ENCODE measurements at places on chromosomes 7 and 10.
A peak's percentile ranks its signal among the peaks of the same experiment; 100 is the strongest.

DNA sequence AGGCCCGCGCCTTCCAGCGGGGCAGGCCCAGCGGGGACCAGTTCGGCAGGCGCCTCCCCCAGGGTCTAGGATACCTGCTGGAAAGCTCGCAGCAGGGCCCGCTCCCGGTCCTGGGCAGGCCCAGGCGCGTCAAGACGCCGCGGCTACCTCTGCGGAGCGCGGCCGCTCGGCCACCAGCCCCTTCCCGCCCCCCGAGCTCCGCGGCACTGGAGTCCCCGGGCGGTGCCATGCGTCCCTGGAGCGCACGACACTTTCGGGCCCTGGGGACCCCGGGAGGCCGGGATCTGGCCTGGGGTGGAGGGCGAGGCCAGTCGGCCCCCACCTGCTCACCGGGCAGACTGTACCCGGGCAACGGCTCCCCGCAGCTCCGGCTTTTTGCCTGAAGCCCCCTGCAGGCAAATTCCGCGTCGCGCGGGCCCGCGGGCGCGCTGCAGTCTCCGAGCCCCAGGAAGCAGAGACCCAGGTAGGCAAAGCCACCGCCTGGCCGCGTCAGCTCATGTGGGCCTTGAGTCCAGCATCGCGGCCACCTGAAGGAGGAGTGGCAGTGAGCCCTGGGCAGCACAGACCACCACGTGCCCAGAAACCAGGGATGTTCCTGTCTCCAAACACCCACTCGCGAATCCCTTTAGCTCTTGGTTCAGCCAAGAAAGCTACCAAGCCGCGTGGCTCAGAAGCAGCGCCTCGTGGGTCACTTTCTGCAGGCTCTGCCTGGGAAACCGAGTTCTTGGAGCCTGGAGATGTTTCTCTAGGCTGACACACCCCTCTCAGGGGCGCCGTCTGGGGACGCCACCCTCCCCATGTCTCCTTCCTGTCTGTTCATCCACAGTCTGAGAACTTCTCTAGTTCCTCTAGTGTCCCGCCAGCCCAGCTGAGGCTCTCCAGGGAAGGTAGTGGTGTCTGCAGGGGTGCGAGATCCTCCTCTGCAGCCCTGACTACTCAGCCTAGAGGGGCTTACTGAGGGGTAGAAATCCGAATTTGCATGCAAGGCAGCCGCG lies 46.1 kb upstream of the APBB1IP start:
- DNase-seq: no peak

GRCh38 chr7:116502201-116503096 lies 2.9 kb downstream of the CAV2 start:
- DNase-seq: no peak

DNA sequence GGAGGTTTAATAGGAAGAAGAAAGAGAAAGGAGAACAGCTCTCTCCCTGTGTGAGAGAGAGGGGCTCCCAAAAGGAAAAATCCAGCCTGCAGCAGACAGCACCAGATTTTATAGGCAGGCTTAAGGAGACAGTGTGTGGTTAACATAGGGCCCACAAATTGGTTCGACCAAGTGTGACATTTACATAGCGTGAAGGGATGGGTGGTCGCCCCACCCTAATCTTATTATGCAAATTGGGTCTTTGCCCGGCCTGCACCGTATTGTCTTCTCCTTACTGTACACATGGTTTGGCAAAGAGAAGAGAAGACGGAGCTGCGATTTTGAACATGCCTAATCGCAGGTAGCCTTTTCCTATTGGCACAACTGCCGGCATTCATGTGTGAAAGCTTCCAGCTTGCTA lies 756.3 kb downstream of the NXPH1 start:
- no peak for DNase-seq

DNA sequence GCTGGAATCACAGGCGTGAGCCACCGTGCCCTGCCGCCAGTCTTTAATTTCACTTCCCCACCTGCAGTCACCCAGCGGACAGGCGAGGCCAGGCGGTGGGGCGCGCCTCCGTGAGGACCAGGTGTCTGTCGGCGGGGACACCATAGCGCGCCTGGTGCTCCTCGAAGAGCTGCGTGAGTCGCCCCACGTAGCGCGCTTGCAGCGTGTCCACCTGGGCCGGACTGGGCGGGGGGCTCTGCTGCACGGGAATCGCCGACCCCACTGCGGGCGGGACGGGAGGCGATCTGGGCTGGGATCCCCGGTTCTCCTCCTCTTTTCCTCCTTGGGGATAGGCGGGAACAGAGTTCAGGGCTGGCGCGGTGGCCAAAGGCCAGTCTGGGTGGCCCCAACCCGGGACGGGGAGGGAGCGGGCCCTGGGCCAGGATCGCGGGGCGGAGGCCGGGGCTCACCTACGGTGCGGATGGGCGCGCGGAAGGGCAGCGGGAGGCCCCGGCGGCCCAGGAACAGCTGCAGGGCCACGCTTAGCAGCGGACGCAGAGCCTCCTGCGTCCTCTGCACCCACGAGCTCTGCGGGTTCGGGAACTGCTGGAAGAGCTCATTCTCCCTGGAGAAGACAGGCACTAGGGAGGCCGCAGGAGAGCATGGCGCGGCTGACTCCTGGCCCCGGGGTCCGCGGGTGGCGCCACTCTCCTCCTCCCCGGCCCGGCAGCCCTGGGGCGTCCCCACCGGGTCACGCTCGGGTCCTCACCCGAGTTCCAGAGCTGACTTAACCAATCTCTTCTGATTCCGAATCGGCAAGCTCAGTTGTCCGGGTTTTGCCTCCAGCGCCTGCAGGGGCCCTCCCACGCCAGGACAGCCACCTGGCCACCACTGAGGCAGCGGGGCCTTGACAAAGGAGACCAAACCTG lies 1.1 kb upstream of the MOGAT3 start:
- DNase-seq: no peak

DNA sequence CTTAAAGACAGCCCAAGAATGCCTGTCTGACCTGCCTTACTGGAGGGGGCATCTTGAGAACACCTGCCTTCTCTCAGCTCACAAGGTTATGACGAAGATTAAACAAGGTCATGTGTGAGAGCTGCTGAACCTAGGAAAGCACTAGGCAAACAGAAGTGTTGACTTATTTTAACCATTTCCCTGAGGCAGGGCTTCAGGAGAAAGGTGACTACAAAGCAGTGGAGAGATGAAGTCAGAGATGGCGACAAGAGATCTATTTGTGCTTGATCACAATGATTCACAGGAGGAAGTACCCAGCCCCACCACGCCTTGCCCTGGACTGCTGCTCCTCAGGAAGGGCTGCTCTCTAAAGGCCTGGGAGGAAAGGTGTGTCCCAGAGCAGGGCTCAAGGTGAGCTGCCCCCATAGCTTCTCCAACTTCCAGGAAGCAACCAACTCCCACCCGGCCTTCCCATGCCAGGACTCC lies 27.8 kb downstream of the STN1 start:
- DNase-seq: no peak

DNA sequence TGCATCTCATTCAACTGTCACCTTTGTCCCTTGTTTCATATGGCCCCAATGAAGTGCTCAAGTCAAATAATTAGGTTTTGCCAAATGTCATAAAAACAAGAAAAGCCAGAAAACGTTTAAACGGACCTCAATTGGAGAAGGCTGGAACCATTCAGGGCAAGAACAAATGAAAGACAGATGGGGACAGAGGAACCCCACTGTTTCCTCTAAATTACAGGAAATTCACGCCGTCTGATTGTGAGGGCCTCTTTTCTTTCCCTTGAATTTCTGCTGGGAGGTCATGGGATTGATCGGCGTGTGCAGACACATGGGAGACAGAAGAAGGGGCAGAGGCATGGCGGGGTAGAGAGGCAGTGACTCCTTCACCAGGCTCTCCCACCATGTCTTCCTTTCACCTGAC lies 656.4 kb downstream of the KCNMA1 start:
- DNase-seq: no peak

DNA sequence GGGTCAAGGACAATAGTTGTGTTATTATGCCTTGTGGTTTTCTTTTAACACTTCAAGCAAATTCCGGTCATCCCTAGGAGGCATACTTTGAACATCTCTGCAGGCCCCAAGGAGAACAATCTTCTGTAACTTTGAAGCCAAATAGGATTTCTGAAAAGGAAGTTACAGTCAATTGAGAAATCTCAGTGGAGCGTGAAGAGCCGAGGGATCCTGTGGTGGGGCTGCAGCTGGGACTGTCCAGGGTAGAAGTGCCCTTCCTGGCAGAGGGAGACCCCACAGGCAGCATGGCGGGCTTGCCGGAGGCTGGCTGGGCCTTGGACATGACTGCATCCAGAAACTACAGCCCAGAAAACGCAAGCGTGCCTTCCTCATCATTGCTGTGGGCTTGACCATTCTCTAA lies 179.7 kb downstream of the PTPN20 start:
- no peak for DNase-seq

DNA sequence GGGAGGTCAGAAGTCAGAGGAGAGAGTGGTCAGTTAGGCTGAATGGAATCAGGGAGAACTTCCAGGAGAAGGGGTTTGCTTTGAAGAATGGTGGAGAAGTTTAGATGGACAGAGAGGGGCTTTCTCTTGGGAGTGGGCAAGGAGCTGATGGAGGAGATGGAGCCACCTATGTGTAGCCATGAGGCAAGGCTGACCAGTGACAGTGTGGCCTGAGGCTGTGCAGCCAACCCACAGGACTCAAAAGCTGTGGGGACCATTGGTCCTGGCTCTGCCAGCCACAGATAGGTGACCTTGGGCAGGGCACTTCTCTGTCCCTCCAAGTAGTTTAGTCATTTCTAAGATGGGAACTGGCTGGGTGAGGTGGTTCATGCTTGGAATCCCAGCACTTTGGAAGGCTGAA lies 18.7 kb downstream of the NEURL1 start:
- no peak for DNase-seq

GRCh38 chr7:91398341-91398740 lies 134.1 kb downstream of the FZD1 start:
- no peak for DNase-seq

DNA sequence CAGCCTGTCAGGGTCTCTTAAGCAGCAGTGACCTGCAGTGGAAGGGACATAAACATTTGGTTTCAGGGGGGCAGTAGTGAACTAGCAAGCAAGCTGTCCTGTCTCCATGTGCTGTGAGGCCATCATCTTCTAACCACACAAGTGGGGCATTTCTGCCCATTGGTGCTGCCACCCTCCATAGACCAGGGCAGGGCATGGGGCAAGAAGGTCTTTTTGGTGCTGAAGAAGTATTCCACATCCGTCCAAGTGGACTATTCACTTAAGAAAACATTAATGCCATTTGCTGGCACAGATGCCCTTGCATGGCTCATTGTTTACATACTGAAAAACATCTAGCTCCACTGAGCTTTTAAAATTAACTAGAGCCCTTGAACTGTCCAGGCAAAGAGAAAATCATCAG lies 35.8 kb downstream of the ALOX5 start:
- DNase-seq: no peak

GRCh38 chr7:1412322-1413261 lies 46.7 kb downstream of the MICALL2 start:
- peak; percentile 82 for DNase-seq

GRCh38 chr10:83935911-83936310 lies 203.4 kb upstream of the GHITM start:
- no peak for DNase-seq

DNA sequence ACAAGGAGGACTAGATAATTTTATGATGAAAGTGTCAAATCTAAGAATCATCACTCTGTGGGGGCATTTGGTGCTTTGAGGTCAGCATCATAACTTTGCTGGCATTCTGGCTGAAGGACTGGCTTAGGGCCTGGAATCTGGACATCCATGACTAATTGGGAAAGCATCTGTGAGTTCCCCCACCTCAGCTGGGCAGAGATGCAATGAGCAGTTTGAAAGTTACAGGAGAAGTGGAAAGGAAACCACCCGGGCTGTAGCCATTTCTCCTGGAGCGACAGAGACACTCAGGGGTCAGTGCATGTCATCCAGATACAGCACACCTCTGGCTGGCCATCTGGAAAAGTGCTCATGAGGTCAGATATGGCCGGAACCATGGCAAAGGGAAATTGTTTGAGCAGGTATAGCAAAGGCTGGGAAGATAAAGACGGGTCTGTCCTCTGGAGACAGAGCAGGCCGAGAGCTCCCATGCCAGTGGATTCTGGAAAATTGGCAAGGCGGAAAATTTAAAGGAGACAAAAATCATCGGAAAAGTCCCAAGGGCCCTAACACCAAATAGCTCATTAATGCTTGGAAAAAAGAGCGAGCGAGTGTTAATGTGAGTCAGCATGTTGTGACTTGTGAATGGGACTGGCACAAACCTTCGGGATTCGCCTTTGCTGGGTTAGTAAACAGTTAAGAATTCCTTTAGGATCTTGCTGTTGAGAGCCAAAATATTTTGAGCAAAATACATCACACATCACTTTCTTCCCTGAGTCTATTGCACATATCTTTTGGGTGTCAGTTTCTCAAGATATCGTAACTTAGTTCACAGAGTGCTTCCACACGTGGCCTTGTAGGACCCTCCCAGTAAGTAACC lies 188.4 kb upstream of the AGK start:
- no peak for DNase-seq

GRCh38 chr7:121204537-121204936 lies 124.3 kb upstream of the WNT16 start:
- no peak for DNase-seq

DNA sequence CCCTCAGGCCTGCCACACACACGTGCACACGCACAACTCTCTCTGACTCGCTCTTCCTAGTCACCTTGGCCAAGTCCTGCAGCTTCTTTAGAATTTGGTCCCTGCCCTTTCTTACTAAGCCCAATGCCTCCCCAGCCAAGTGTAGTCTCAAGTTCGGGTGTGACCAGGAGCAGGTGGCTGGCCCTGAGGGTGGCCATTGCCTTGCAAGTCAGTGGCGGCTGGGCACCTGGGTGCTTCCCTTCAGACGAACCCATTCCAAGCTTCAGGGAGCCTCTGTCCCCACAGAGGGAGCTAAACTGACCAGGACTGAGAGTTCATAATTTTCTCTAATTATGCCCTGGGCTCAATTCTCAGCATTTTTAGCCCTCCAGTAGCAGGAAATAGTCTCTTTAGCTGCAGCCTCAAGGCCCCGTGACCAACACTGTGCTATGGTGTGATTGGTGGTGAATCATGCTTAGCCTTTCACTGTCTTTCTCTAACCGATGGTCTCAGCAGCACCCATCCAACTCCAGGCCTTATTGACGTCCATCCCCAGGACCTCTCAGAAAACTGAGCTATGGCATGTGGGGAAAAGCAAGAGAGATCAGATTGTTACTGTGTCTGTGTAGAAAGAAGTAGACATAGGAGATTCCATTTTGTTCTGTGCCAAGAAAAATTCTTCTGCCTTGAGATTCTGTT lies 34.7 kb upstream of the FXYD4 start:
- no peak for DNase-seq

GRCh38 chr7:95686109-95686508 lies 86.2 kb upstream of the DYNC1I1 start:
- no peak for DNase-seq

DNA sequence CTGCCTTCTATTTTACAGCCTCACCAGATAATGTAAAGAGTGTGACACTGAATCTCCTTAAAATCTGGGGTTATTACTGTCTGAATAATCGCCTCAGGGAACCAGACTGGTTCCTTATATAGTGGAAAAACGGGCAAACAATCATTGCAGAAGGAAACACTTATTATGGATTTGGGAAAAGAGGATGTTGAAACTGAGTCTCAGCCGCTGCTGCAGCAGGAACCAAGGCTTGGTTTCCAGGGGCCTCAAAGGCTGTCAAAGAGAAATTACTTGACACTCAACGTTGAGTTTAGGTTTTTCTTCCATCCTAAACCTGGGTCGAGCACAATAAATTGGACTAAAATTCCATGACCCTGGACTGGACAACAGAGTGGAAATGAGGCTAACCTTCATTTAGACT lies 103.8 kb upstream of the AHR start:
- DNase-seq: no peak

- DNase-seq: no peak
Observed at GRCh38 chr7:30596014-30596641, 1.4 kb downstream of the GARS1 start.

GRCh38 chr7:130140551-130141160 lies 64.5 kb downstream of the TMEM209 start:
- no peak for DNase-seq

GRCh38 chr10:4067931-4068561 lies 283.0 kb upstream of the KLF6 start:
- DNase-seq: no peak

All from stimulated activated CD4-positive, alpha-beta T cell treated with anti-CD3 and anti-CD28 coated beads, Interleukin-1b, Interleukin-23, amount 100 ng/mL, for 24 hours (primary cell).